Stimulated activated CD4-positive, alpha-beta T cell treated with anti-CD3 and anti-CD28 coated beads, Interleukin-2, amount 100 ng/mL, for 4 hours (primary cell): ENCODE measurements at places on chromosomes 3 and 15.

GRCh38 chr15:93136606-93137005 is 47.6 kb upstream of the RGMA start:
- DNase-seq: no peak

GRCh38 chr3:51717446-51717845 is 10.6 kb downstream of the GRM2 start:
- DNase-seq: no peak

DNA sequence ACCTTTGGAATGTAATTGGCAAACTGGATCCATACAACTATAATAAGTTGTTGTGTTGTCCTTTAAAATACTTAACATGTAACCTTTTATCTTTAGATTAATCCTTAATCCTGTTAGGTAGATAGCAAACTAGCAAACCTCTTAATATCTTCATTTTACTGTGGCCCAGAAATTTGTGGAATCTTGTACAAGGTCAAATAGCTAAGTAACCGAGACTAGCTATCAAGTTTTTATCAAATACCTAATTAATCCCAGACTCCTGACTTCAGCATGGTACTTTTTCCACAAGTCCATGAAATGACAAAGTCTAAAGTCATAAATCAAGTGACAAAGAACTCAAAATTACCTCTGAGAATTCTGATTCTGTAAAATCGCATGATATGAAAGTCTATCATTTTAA is 4.4 kb downstream of the GATM start:
- DNase-seq: no peak

DNA sequence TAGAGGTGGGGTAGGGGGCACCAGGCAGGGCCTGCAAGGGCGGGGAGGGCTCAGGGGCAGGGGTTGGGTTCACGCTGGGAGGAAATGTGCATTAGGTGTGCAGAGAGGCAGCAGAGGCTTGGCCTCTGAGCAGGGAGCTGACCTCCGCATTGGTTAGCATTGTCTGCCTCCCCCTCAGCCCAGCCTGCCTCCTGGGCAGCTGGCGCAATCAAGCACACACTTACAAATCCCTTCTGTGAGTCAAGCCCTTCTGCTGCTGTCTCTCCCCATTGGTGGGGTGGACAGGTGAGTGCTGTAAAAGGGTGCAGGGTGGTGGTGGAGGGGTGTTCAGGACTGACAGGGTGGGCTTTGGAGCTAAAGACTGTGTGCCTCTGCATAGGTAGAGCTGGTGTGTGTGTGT is 9.3 kb downstream of the LOXL1 start:
- DNase-seq: no peak

- DNase-seq: no peak
Measured at GRCh38 chr15:35381328-35381727, 164.6 kb downstream of the DPH6 start.

- DNase-seq: no peak
Measured at GRCh38 chr15:95368755-95369601, 961.5 kb upstream of the NR2F2 start.

- no peak for DNase-seq
Measured at GRCh38 chr15:66110864-66111263, 142.7 kb downstream of the MEGF11 start.

GRCh38 chr3:120177707-120178306 is 83.6 kb upstream of the GSK3B start:
- DNase-seq: no peak

GRCh38 chr15:67187351-67187854 is 67.1 kb downstream of the AAGAB start:
- no peak for DNase-seq

GRCh38 chr3:10955711-10956453 is 36.7 kb upstream of the SLC6A1 start:
- no peak for DNase-seq
